Sigmoid colon (tissue), 7 donors: ENCODE measurements at places on chromosomes 5 and 9.
A peak's percentile ranks its signal among the peaks of the same experiment; 100 is the strongest.

- no peak for DNase-seq
Measured at GRCh38 chr5:109838157-109838556, 148.4 kb downstream of the MAN2A1 start.

GRCh38 chr9:21688108-21689102 is 114.0 kb upstream of the MTAP start:
- no peak for DNase-seq

DNA sequence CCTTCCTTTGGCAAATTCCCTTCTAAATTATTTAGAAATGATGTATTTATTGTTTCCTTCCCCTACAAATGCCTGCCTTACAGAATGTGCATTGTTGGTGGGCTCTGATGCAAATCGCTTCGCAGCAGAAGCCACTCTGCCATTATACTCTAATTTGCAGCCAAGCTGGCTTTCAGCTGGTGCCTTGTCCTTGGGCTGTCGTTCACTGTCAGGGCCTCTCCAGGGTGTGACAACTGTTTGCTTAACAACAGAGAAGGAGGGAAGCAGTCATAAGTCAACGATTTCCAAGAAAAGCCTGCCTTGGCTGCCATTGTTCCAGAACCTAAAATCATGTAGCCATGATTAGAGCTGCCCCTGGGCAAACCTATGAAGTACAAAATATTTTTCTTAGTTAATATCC is 260.1 kb upstream of the RGMB start:
- DNase-seq = no peak

DNA sequence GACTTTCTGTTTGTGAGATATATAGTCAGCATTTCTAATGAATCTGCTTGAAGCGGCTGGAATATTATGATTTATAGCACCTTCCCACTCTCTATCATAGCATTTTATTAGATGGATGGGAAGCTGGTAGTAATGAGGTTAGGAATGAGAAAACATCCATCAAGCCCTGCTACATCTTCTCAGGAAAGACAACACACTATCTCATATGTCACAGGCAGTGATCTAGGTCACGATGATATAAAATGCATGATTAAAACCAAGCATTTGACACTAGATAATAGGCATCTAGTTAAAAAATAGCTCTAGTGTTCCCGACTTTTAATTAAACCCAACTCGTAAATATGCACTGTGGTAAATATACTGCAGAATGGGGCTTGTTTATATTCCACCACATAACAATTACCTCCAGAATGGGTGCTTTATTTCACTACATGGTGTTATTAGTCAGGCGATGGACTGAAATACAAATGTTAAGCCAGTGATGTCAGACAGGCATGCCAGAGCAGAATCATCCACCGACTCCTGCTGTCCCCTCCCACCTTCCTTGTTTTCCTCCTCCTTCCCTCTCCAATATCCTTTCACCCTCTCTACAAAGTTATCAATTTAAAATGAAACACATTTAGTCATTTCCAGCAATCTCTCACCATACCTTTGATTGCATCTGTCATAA is 286.8 kb downstream of the SPATA31D1 start:
- no peak for DNase-seq

GRCh38 chr5:125550274-125550673 is 803.8 kb upstream of the ZNF608 start:
- DNase-seq = no peak

DNA sequence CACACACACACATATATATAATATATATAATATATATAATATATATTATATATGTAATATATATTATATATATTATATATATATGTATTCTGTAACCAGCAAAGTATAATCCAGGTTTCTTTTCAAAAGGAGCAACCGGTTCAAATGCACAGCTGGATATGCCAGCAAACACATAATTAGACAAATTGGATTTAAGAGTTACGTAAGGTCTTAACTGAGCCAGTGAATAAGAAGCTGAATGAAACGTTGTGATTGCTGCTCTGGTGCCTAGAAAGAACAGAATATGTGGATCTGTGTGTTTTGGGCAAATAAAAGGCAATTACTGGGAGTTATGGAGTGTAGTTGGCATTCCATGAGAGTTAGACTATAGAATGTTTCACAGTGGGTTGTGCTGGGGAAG is 178.1 kb downstream of the SLF1 start:
- DNase-seq = no peak

- DNase-seq = peak; percentile 81
Measured at GRCh38 chr9:17422994-17423680, 155.7 kb upstream of the SH3GL2 start.

GRCh38 chr5:44246986-44247385 is 142.2 kb downstream of the FGF10 start:
- DNase-seq = no peak

DNA sequence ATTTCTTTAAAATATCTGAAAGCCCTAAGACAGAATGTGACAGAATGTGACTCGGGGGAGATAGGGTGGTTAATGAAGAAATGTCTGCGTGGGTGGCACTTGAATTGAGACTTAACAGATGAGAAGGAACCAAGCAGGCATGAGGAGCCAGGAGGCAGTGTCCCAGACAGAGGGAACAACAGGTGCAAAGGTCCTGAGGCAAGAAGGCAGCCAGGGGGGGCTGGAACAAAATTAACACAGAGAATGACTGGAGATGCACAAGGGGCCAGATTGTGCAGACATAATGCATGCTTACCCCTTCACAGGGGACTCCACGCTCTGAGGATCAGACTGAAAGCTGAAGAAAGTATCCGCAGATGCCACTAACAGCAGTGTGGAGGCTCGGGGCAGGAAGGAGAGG is 1.7 kb downstream of the LMAN2 start:
- DNase-seq = no peak

- DNase-seq = no peak
Measured at GRCh38 chr5:149563466-149563865, 12.2 kb upstream of the CSNK1A1 start.

GRCh38 chr5:156798201-156798600 is 51.9 kb upstream of the PPP1R2B start:
- no peak for DNase-seq

- no peak for DNase-seq
Measured at GRCh38 chr5:387491-388265, 55.3 kb upstream of the EXOC3 start.

- no peak for DNase-seq
Measured at GRCh38 chr5:163342306-163342705, 95.1 kb upstream of the CCNG1 start.

GRCh38 chr5:158477214-158477613 is 618.3 kb upstream of the CLINT1 start:
- no peak for DNase-seq

GRCh38 chr5:133116601-133117000 is 64.8 kb downstream of the HSPA4 start:
- no peak for DNase-seq

GRCh38 chr5:173717959-173718358 is 101.5 kb upstream of the BOD1 start:
- DNase-seq = no peak

DNA sequence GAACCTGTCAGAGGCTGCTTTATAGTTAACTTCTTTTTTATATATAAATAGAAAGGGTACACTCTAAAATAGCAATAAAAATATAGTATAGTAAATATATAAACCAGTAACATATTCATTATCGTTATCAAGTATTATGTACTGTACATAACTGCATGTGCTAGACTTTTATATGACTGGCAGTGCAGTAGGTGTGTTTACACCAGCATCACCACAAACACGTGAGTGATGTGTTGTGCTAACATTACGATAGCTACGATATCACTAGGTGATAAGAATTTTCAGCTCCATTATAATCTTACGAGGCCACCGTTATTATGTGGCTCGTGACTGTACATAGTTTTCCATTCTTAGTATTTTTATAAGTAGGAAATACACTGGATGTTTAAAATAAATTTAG is 43.8 kb upstream of the MEF2C start:
- DNase-seq = no peak

DNA sequence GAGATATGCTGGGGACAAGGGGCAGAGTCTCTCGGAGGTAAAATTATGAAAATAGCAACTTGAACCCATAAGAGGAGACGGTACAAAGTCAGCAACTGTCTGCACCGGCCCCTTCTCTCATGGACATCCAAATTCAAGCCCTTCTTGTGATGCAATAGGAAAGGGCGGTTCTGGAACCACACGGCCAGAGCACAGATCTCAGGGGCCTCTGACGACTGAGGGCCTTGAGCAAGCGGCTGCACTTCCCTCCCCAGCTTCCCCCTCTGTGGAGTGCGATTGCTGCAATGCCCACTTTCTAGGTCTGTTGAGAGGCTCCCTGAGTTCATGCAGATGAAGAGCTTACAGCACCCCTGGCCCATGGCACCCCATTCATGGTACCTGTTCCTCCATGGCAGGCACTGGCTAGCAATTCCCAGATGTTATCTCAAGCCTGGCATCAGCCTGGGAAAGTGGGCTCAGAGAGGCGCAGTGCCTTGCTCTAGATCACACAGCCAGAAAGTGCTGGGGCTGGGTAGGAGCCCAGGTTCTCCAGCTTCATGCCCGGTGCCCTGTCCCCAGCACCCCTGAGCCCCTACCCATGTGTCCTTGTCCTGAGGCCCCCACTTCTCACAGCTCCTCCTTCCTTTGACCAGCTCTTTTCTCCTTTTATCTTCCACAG is 17.7 kb upstream of the CPLX2 start:
- DNase-seq = no peak

- no peak for DNase-seq
Measured at GRCh38 chr9:124075761-124076160, 64.2 kb downstream of the LHX2 start.

DNA sequence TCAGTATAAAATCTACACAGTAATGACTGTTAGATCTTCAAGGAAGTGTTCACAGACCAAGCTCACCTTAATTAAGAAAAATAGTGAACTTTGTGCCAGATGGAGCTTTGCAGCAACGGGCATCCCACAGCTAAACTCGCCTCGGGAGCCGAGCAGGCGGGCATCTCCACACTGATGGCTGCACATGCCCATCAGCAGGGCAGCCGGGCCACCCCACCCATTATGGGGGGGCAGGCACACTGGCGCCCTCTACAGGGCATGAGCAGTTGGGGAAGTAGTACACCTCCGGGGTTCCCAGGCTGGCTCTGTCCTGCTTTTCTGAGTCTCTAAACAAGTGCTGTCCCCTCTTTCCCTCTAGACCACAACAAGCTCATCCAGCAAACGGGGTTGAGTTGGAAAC is 21.6 kb downstream of the ANKS6 start:
- no peak for DNase-seq

GRCh38 chr9:133120501-133121197 is 391 bp downstream of the RALGDS start:
- DNase-seq = peak; percentile 75

DNA sequence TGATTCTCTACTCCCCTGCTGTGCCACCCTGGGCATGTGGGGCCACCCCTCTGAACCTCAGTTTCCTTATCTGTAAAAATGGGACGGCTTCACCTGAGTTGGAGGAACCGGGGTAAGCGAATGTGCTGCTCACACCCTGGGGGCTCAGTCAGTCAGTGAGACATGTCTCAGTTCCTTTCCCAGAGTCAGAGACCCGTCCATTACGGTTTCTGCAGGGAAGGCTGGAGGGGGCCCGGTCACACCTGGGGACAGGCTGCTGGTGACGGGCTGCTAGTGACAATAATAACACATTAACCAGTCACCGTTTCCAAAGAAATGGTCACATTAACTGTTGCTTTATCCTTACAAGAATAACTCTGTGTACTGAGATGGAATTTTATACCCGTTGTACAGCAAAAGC is 282.4 kb downstream of the NSG2 start:
- DNase-seq = no peak

DNA sequence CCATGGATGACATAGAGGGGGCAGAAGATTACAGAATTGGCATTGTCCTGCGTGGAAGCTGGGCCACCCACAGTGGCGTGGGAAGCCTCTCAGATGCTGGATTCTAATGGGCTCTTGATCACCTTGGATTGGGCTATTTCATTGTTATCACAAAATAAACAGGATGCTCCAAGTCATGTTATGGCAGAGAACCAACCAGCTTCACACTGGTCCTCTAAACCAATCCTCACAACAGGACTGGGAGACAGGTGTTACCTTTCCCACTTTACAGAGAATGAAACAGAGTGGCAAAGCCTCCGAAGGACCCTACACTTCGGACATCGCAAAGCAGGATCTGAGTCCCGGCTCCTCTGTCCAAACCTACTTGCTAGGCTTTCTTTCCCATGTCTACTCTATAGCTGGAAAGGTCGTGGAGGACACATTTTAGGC is 455 bp upstream of the SMIM3 start:
- DNase-seq = no peak

DNA sequence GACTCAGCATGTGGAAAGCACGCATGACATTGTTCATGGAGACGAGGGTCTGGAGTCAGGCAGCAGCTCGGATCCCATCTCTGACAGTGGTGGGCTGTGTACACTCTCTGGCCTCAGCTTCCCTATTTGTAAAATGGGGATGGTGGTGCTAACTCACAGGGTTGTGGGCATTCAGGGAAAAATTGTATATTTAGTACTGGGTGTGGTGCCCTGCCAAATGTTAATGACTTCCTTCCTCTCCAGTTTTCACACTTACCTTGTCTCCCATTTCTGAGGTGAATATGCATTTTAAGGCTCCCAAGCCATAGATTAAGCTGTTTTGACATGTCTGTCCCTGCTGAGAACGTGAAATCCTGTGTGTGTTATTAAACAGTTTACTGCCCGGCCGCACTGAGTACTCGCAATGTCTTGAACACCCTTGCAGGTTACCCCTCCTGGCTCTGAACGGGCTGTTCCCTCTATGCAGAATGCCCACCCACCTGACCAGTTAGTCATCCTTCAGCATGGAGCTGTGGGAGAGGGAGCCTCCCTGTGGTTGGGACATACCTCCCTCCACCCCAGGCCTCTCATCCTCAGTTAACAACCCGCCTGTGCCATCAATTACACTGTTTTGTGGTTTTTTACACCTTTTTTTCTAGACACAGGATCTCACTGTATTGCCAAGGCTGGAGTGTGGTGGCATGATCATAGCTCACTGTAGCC is 25.8 kb downstream of the TJP2 start:
- DNase-seq = no peak

- peak; percentile 80 for DNase-seq
Measured at GRCh38 chr9:33170464-33171415, 3.6 kb upstream of the B4GALT1 start.

DNA sequence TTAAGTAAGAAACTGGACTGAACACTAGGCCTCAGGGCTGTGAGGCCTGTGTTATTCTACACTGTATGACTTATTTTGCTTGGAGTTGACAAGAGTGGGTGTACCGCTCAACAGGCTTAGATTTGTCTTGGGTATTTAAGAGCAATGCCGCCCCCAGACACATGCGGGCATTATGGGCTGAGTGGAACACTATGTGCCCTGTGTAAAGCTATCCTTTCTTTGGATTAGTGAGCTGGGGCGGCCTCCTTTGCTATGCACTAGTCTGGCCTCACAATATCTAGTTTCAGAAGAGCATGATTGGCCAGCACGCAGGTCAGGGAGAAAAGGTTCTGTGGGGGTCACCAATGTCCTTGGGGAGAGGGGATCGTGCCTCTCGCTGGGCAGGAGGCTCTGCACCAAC is 206.3 kb upstream of the GDNF start:
- DNase-seq = no peak

GRCh38 chr5:71706906-71707305 is 12.2 kb upstream of the CARTPT start:
- DNase-seq = no peak
